ENCODE measurements at places on chromosomes 4 and X.

DNA sequence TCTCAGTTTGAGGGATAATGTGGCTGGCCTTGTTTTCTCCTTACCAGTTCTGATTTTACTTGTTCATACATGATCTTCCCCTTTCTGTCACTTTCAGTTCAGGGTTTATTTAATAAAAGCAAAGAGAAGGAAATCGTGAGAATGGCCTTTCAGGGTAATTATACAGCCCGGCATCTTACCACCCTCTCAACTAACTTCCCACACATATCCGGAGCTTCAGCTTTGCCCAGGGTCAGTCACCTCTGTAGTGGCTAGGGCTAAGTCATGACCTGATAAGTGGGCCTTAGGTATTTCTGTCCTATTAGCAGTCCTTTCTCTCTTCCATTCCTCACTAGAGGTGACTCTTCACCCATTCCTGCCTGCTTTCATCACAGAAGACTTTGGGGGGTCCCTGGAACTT lies 15.8 kb downstream of the TRPC5 start:
- DNase-seq: no peak

DNA sequence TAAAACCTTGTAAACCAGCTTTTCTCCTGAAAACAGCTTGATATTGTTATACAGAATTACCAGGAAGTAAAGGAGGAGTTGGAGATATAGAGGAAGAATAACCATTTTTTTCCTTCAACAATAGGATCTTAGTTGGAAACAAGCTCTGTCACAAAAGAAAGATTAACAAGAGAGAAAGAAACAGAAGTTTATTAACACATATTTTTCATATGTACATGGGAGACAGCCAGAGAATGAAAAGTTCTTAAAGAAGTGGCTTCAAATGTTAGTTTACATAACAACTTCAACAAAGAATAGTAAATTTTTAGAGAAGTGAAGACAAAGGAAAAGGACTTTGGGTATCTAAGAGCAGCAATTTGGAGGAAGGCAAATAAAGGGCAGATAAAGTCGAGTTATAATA lies 94.9 kb upstream of the ANKRD50 start:
- DNase-seq: no peak

- DNase-seq: no peak
Measured at GRCh38 chrX:154603438-154604430, 15.3 kb downstream of the CTAG1B start.

DNA sequence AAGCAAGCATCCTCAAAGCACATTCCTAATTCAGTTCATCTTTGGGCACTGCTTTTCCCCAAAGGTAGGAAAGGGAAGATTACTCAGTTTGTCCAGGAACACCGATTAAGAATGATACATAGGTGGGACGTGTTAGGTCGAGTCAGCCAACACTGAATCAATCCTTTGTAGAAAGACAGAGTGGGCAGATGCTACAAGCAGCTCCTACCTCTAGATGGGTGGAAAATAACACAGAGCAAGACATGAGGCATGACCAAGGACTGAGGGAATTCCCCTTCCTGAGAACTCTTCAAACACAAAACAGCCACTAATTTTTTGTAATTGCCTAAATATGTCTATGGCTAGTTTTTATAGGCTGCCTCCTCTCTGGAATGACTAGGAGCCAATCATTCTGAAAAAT lies 331.7 kb downstream of the HNRNPD start:
- DNase-seq: no peak

DNA sequence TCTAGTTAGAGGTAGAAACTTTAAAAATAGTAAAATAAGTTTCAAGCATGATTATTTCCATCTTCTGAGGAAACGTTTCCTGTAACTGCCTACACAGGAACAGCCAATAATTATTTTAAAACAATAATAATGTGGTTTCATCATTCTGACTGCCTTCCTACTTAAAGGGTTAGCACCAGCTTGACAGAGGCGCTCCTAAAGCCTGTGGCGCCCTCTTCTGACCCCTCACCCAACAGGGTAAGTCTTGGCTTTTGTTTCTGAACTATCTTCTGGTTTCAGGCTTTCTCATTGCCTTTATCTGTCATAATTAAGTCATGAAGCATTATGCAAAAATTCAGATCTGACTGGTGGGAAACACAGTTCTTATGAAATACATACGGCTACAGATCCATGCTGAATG lies 96.7 kb downstream of the ITM2A start:
- DNase-seq: peak; percentile 78
